Stimulated activated CD4-positive, alpha-beta T cell treated with anti-CD3 and anti-CD28 coated beads, Interleukin-1b, Interleukin-23, amount 100 ng/mL, for 4 hours (primary cell): ENCODE measurements at places on chromosomes 11 and 22.

GRCh38 chr22:49515475-49515874 is 312.2 kb downstream of the BRD1 start:
- no peak for DNase-seq

DNA sequence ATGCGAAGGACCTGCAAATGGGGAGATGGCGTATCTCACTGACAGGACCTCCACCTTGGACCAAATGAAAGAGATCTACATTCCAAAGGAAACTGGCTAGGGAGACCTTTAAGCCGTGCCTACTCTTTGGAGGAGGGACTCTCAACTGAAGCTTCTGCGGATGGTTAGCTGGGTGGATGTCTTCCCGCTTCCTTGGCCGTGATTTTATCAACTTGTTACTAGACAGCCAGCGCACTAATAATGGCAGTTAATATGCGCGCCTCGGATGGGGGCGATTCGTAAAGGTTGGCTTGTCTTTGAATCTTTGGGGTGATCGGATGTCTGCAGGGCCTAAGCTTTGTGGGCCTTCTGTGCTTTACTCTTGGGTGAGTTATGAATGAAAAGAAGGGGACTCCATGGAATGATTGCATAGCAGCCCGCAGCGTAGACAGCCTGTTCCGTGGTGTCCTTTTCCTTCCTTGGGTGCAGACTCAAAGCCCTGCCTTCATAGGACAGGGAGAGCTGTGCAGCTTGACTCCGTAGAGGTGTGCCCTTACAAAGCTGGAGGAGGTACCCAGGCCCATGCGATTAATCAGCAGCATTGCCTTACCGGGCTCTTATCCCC is 1.5 kb downstream of the ZNRF3 start:
- DNase-seq = no peak

GRCh38 chr11:78828676-78829075 is 254.0 kb upstream of the NARS2 start:
- no peak for DNase-seq

DNA sequence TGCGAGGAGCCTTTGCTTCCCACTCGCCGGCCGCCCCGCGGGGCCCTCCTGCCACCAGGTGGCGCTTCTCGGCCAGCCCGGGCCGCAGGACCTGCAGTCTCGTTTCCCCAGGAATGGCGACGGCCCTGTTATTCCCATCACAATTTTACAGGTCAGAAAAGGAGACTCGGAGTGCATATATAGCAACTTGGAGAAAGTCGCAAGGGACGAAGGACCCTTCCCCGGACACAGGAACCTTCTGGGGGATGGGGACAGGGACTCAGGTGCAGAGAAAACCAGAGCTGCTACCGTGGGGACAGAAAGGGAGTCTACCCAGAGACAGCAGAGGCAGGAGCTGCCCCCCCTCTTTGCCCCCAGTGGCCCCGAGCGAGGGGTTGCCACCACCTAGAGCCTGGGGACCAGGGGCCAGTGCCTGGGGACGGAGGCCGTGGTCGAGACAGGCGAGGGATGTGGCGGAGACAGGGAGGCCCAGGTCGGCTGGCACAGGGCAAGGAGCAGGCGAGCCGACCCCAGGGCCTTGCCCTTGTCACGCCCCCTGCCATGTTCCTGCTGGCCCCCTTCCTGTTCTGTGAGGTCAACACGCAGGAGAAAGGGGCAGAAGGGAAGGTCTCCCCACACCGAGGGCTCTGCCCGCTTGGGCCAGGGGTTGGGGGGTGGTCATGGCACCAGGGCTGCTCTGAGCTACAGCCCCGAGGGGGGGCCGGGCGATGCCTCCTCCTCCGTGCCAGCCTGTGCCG is 3.5 kb upstream of the KRTAP5-6 start:
- DNase-seq = peak; percentile 78

- no peak for DNase-seq
These were observed 3.5 kb downstream of the BAIAP2L2 start for GRCh38 chr22:38106814-38107578.

DNA sequence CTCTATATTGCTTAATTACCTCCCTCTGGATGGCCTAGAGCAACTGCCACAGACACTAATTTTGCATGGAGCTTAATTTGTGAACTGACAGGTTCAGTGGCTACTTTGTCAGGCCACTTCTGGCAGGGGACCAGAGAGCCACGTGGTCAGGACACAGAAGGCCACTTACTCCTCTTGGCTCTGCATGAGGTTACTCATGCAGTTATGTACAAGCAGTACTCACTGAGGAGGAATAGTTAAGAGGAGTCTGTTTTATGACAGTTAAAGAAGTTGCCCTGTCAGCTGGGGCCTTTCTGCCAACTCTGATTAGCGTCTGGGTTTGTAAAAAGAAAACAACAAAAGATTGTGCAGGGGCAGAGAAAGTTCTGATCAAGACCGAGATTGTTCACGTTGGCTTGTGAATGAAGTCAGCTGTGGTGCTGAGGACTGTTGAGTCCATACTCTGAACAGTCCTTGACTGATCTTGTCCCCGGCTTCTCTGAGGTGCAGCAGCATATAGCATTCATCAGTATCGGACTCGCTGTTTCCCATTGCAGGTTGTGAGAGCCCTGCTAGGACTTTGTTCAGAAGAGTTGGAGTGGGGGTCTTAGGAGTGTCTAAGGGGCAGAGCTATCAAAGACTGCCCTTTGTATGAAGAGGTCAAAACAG is 41.4 kb downstream of the PPFIBP2 start:
- no peak for DNase-seq

DNA sequence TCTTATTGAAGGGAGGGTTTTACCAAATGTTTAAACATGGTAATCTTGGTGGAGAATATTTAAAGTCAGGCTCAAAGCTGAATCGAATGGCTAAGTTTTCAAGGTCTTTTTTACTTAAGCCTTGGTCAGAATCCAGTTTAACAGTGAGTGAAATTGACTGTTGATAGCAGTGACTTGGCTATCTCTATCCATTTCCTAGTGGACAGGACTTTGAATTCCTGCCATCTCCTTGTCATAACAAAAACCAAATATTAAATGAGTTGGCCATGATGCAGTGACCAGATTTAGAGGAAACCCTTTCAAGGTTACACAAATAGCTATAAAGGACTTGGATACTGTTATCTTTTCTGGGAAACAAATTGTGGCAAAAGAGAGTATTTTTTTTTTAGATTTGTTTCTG is 92.0 kb downstream of the JRKL start:
- no peak for DNase-seq

- DNase-seq = no peak
These were observed 9.1 kb downstream of the SAMM50 start for GRCh38 chr22:43964314-43964857.

GRCh38 chr11:39745401-39745800 is 1714.1 kb downstream of the LRRC4C start:
- no peak for DNase-seq
